ENCODE measurements at places on chromosomes 12 and 14.

GRCh38 chr14:94239406-94239805, 53.7 kb downstream of the SERPINA10 start:
- DNase-seq, result no peak

GRCh38 chr12:54286042-54287030, 5.8 kb downstream of the HNRNPA1 start:
- DNase-seq, result no peak

- no peak for DNase-seq
Measured at GRCh38 chr14:75141062-75141461, 14.2 kb upstream of the NEK9 start.

DNA sequence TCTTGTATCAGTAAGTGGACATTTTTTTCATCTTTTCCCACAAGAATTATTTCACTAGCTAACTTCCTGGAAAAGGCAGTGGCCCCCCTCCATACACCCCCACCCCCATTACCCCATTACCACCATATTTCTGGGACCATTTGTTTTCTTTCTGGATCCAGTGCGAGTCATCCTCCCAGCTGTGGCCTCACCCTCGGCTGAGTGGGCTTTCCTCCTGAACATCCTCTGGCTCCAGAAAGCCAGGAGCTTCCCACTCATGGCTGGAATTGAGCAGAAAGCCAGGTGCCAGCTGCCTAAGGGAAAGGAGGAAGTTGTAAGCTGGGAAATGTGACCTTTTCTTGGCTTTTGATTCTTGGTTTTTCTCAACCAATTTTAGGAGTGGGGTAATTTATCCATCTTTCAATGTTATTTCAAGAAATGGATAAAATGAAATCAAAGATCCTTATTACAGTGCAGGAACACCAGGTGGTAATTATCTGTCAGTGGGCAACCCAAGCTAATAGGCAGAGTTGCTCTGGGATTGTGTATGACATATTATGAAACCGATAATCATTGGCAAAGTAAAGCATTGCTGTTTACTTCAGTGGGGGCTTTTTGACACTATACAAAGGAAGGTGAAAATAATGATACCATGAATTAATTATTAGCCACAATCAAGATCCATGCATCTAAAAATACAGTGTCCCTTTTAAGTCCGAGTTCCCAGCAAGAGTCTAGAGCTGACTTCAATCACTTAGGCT, 124.6 kb downstream of the KICS2 start:
- no peak for DNase-seq

GRCh38 chr12:38502415-38502814, 185.8 kb downstream of the ALG10B start:
- no peak for DNase-seq

DNA sequence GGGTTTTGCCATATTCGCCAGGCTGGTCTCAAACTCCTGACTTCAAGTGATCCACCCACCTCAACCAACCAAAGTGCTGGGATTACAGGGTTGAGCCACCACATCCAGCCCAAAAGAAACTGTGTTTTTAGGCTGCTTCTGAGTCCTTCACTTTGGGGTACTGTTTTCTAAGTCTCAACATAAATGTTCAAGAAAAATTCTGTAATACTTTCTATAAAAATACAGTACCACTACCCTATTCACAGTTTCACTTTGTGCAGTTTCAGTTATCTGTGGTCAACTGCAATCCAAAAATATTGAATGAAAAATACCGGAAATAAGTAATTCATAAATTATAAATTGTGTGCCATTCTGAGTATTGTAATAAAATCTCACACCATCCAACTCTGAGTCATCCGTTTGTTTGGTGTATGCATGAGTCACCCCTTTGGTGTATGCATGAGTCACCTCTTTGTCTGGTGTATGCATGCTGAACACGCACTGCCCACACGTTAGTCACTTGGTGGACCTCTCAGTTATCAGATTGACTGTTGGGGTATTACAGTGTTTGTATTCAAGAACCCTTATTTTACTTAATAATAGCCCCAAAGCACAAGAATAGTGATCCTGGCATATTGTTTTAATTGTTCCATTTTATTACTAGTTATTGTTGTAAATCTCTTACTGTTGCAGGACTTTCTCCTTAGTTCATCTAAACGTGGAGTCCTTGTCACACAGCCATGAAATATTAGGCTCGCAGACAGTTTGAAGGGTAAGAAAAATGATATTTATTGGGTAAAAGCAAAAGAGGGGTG, 190.2 kb downstream of the FSCB start:
- no peak for DNase-seq

DNA sequence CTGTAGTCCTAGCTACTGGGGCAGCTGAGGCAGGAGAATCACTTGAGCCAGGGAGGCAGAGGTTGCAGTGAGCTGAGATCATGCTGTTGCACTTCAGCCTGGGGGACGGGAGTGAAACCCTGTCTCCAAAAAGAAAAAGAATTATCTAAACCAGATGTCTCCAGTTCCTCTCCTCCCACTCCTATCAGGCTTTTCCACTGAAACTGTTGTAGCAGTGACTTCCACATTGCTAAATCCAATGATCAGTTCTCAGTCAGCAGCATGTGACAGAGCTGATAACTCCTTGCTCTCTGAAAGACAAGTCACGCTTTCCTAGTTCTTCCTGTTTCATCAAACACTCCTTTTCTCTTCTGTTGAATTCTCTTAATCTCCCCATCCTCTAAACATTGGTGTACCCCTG, 8.6 kb downstream of the SLC38A6 start:
- DNase-seq, result no peak

DNA sequence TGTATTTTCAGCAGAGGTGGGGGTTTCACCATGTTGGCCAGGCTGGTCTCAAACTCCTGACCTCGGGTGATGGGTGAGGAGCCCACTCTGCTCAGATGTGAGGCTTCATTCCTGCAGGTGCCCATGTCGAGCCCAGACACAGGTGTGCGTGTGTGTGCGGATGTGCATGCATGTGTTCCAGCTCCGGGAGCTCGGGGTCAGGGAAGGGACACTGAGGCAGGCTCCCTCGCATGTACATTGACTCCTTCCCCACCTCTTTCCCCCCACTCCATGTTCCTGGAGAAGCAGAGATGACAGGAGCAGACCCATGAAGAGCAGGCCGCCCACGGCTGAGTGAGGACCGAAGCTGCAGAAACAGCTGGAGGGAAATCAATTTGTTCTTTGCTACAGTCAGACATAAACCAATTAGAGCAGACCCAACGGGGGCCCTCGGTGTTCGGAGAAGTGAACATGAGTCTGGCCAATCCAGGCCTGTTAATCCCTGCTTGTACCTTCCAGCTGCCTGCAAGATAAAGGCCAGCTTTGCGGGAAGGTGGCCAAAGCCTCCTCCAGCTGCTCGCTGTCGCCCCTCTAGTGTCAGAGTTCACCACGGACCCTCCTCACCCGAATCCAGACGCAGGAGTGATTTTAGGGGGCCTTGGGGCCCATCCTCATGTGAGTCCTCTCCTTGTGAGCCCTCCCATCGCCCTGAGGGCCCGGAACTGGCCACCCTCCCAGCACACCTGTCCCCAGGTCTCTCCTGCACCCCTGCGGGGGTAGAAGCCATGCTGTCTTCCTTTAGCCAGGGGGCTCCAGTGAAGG, 321.0 kb upstream of the RTL1 start:
- DNase-seq, result no peak

GRCh38 chr14:73696466-73697400, 17.5 kb downstream of the PNMA1 start:
- DNase-seq, result no peak

DNA sequence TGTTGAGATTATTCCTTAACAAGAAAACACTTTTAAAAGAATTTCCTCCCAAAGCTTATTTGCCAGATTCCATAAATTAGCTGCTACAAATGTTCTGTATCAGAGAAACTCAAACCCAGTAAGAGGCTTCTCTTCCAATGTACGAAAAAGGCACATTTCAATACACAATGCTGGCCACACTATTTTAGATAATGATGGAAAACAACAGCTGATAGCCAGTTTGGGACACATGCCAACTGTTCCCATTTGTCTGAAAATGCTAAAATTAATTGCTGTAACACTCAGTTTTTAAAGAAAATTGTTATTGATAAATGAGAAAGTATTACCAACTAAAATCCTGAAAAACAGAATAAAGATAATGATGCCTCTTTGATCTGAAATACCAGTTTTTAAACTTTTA, 4.4 kb downstream of the CFL2 start:
- no peak for DNase-seq

- no peak for DNase-seq
Measured at GRCh38 chr12:64139021-64139420, 83.1 kb downstream of the KICS2 start.

Measured in T-helper 22 cell (primary cell).